ENCODE measurements at places on chromosomes 2 and 18. TPM values are rescaled to one million over a fixed set of nuclear protein-coding genes. Genes with fewer than 3 reads are reported as not detected.

DNA sequence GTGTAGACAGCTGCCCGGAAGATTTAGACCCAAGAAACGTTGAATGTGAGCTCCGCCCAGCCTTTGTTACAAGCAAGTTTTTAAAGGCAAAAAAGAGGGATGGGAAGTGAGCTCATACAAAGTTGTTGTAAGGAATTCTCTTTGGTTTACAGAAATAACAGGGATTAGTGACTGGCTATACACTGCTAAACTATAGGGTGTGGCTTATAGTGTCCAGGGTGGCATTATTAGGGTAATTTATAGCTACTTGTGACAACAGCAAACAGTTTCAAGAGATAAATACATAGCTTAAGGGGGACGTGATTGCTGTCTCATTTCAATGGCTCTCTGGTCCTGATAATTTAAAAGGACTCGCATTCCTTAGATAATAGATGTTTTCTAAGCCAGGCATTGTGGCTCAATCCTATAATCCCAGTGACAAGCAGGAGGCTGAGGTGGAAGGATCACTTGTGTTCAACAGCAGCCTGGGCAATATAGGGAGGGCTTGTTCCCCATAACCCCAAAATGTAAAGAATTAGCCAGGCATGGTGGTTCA is 66.5 kb upstream of the TGIF1 start:
- DNase-seq, result no peak

- no peak for DNase-seq
Observed at GRCh38 chr18:6719098-6719846, 10.2 kb upstream of the ARHGAP28 start.

GRCh38 chr2:167049659-167050058 is 161.4 kb downstream of the XIRP2 start:
- no peak for DNase-seq

GRCh38 chr2:189306525-189306924 is 127.0 kb upstream of the COL5A2 start:
- DNase-seq, result no peak

GRCh38 chr2:180983468-180984242 is 3.2 kb downstream of the UBE2E3 start:
- DNase-seq, result peak; percentile 37

- DNase-seq, result peak; percentile 76
Observed at GRCh38 chr2:128734521-128735295, 416.0 kb upstream of the HS6ST1 start.

DNA sequence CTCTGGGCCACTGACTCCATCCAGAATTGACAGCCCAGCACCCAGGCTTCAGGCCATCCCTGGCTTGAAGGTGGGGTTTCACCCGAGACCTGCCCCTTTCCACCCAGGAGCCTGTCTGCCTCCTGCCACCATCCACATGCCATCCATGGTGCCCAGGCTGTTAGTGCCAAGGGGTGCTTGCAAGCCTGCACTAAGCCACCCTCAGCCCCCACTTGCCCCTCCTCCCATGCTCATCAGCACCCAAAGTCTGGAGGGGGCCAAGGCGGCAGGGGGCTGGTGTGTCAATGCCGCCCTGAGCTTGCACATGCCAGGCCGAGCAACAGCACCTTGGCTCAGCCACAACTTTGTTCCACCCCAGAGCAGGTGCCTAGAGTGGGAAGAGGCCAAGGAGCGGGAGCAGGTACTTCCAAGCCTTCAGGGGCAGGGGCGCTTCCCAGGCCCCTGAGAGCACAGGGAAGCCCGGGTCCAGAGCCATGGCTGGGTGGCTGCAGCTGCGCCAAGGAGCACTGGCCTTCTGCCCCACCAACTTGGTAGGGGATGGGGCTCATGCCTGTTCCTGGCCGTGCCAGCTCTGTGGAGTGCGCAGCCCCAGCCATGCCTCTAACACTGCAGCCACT is 12.0 kb downstream of the SRD5A2 start:
- DNase-seq, result no peak

GRCh38 chr2:149018981-149019380 is 19.5 kb upstream of the LYPD6B start:
- no peak for DNase-seq

- DNase-seq, result no peak
Observed at GRCh38 chr2:12675801-12676200, 40.9 kb upstream of the TRIB2 start.

- peak; percentile 42 for DNase-seq
Observed at GRCh38 chr18:74152857-74153256, 4.5 kb downstream of the TIMM21 start.

DNA sequence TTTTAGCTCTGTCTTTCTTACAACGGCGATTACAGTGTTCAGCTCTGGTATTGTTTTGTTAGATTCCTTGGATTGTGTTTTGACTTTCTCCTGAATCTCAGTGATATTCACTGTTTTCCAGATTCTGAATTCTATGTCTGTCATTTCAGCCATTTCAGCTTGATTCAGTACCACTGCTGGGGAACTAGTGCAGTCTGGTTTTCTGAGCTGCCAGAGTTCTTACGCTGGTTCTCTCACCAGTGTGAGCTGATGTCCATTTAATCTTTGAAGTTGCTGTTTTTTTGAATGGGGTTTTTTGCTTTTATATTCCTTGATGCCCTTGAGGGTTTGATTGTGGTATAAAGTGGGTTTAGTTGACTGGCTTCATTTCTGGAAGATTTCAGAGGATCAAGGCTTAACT is 37.4 kb upstream of the THUMPD2 start:
- no peak for DNase-seq

DNA sequence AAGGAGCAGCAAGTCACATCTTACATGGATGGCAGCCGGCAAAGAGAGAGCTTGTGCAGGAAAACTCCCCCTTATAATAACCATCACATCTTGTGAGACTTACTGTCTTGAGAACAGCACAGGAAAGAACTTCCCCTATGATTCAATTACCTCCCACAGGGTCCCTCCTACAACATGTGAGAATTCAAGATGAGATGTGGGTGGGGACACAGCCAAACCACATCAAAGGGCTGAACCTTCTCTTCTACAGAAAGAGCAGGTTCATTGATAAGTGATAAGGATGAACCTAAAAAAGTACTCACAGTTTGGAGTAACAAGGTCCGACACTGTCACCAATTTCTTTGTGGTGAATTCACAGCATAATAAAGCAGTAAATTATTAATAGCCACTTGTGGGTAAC is 422.2 kb upstream of the FSIP2 start:
- no peak for DNase-seq

DNA sequence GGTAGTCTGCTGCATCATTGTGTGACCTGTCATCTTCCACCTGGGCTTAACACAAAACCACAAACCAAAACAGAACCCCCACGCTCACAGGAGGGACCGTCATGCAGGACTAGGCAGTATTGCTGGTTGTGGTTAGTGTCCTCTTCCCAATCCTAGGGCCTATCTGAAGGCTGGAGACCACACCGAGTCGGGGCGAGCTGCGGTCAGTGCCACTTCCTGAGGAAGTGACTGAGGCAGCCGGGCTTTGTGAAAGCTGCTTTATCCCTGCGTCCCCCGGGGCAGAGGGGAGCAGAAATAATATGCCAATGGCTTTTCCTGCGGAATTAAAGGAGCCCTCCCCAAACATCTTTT is 22.9 kb downstream of the ZNF532 start:
- no peak for DNase-seq

DNA sequence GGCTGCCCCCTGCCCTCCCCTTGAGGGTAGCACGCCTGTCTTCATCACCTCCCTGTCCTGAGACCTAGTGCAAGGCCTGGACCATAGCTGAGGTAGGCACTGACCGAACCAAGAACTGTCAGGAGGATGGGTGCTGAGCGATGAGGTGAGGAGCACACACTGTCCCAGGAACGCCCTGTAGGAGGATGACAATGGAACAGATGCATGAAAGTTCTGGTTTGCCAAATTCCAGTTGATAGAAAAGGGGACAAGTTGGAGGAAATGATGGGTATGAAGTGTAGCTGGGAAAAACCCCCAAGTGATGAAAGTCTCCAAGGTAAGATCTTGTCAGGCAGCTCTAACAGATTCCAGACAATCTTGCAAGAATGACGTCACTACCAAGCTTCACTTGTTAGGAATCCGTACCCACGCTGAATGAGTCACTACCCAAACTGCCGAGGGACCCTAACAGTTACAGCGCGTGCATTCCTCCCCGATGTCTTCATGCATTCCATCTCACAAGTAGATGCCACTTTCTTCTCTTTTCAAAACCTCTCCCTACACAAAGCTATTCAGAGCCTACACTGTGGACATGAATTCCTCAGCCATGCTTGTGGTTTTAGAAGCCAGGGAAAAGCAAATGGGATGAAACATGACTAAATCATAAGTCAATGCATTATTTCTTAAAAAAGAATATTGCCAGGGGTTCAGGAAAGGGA is 27.6 kb downstream of the MRPL33 start:
- DNase-seq, result no peak

- DNase-seq, result no peak
Observed at GRCh38 chr2:195119231-195119630, 537.8 kb upstream of the SLC39A10 start.

DNA sequence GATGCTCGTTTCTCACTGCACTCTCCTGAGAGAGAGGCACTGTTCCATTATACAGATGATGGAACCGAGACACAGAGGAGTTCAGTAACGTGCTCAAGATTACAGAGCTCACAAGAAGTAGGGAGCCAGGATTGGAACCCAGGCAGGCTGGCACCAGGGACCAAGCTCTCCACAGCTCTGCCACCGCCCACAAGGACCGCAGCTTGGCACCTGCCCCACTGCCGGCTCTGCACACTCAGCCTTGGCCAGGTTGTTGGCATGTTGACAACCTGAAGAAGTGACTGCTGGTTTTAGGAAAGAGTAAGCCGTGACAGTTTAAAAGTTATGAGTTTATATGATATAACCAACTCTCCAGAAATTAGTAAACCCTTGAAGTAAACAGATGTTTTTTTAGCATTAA is 48.0 kb upstream of the ITM2C start:
- DNase-seq, result no peak

DNA sequence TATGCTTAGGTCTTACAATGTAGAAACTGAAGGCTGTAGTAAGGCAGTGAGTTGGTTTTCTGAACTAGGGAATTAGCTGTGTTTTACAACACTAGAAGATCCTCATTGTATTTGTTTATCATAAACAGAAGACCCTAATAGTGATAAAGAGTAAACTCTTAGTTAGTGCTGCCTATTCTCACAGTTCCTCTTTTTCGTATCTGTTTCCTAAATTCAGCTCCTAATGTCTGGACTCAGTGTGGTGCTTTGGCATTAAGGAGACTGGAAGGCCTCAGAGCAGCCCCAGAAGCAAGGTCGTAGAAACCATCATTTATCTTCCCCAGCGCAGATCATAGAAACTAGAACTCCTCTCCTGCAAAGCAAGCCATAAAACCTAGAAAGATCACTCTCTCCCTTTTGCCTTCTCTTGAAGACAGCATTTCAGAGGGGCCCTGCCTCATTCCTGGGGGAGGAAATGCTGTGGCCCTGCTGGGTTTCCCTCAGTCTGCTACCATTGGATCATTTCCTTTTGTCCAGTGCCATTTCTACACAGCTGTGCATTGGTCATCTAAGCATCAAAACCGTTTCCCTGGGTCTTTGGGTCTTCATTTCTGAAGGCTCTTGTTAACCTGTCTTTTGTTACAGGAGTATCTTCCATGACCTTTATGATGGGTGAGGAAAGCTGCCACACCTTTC is 4.7 kb downstream of the ACP1 start:
- no peak for DNase-seq

DNA sequence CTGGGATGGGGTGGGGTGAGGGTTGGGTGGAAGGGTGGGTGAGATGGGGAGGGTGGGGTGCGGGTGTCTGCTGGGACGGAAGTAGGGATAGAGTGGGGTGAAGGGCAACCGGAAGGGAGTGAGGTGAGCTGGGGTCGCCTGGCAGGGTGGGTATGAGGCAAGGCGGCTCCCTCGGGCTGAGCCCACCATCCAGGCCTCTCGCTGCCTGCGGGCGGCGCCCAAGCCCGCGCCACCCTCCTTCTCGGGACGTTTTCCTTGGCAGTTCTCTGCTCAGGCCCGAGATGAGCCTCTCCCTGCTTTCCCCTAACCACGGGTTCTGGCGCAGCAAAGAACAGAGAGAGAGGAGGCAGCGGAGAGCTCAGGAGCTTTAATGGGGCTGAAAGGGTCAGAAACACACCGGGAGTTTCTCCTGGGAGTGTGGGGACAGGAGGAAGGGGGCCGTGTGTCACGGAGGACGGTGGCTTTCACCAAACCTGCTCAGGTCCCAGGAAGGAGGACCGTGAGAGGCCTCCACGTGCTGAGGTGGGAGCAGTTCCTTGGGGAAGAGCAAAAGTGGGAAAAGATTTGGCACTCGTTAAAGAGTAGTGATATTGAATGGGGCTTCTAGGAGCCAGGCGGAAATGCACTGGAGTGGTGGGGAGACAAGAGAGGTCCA is 4.1 kb downstream of the FEV start:
- DNase-seq, result peak; percentile 59

DNA sequence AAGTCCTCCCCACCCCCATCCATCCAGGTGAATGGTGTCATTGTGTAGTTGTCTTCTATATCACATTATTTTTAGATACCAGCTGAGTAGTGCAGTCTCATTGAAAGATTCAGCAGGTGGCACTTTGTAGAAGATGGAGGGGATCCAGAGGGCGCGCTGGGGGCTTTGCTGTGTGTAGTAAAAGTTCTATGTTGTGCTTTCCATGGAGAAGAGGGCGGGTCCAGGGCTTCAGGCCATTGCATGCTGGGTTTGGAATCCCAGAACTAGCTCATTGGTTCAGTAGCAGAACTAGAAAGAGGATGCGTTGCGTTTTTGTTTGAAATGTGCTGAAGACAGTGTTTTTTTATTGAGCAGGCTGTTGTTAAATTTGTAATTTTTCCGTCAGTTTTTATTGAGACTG is 120.0 kb downstream of the MAP4K4 start:
- no peak for DNase-seq

DNA sequence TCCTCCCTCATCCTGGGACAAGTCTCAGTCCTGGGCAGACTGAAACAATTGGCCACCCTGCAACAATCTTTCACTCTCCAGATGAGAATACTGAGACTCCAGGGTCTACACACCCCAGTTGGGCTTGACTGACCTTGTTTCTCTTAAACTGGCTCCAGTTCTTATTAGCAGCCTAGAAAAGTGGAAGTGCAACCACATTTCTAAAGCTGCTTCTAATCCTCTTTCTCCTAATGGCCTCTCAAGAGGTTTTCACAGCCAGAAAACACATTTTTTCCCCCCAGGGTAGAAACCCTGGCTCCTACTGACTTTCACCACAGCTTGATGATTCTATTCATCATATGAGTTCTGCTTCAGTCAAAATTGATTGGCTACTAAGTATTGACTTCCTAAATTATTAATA is 45.8 kb downstream of the SLC4A5 start:
- no peak for DNase-seq

Gene OSBPL6
- 9.2 TPM for total RNA-seq

Gene SKOR2
- total RNA-seq, result 0.15 TPM

Gene COL4A3
- total RNA-seq, result 0.67 TPM

Gene DPYSL5
- 3.8 TPM for total RNA-seq

Gene GFPT1
- 39.0 TPM for total RNA-seq

Gene ZRANB3
- 10.4 TPM for total RNA-seq

Gene NGEF
- 3.9 TPM for total RNA-seq

Gene NEB
- total RNA-seq, result 0.14 TPM

Gene CSRNP3
- 4.3 TPM for total RNA-seq

All from H7 (cell line).